ENCODE measurements at places on chromosomes 12 and 14. TPM values are rescaled to one million over a fixed set of nuclear protein-coding genes. Genes with fewer than 3 reads are reported as not detected.

DNA sequence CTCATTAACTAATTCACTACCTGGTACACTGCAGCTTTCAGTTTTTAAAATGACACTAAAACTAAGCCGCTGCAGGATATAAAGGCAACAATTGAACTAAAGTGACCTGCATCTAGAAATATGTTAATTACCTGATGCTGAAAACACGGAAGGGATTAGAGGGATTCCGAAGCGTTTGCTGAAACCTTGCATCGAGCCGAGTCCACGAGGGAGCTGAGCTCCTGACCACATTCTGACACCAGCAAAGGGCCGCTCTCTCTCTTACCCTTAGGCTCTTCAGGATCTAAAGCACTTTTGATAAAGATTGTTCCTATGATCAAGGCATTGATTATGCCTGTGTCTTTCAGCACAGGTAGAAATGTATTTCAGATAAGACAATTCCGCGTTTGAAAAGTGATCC is 59.5 kb upstream of the CDKN3 start:
- no peak for DNase-seq

GRCh38 chr12:28189784-28190320 is 404 bp upstream of the CCDC91 start:
- no peak for DNase-seq

Gene INSM2
- not detected for total RNA-seq

- DNase-seq, result peak; percentile 78
These were observed 33.9 kb downstream of the SLC35F4 start for GRCh38 chr14:57831981-57832380.

Gene FKBP3
- total RNA-seq, result 157 TPM

Gene RNASE3
- total RNA-seq, result not detected

- DNase-seq, result no peak
These were observed 25.0 kb downstream of the SH2B3 start for GRCh38 chr12:111430433-111431353.

DNA sequence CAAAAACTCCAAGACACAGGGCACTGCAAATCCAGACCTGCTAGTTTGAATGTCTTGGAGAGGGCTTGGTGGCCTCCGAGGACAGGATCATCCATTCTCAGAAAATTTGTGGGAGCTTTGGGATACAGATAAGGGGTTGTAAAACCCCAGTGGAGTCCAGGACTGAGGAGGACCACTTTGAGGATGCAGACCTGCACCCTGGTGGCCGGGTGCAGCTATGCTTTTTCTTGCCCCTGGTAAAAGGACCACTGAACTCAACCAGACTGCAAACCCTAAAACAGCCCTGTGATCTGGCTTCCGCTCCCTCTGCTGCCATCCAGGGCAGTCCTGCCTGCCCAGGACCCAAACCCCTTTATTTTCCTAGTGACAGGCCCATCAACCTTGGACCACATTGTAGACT is 169.5 kb upstream of the DAAM1 start:
- peak; percentile 58 for DNase-seq

Gene MDGA2
- total RNA-seq, result 2.1 TPM

DNA sequence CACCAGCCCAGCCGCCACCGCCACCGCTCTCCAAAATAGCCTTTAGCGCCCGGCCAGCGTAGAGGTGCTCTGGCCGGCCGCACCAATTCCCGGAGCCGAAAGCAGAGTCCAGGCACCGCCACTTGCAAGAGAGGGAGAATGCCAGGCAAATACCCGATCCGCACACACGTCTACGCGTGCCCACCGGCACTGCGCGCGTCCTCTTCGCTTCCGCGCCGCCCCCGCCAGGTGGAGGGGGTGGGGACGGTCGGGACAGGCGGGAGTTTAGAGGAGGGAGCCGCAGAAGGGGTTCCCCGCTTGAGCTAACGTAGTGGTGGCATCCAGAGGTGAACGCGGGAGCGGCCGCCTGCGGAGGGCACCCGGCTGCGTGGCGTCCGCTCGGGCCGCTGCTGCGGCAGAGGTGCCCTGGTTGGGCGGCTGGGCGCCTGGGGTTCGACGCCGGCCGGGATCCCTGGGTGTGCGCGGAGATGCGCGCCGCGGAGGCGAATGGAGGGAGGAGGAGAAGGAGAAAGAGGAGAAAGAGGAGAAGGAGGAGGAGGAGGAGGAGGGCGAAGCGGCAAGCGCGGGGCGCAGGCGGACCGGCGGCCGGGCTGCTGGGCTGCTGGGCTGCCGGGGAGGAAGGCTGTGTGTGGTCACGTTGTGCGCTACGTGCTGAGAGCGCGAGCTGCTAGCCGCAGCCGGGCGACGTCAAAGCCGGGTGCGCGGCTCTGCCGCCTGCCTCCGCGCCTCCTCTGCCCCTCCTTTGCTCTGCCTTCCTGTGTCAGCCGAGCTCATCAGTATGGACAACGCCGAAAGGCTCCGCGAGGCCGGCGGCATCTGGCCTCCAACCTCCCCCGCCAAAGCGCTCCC is at the start of gene MDGA2:
TSS of gene MDGA2 (minus strand) at position 140 of the 849 bp plus-strand sequence.
- peak; percentile 82 for DNase-seq

- DNase-seq, result no peak
These were observed 266.3 kb upstream of the DIO2 start for GRCh38 chr14:80477388-80478160.

DNA sequence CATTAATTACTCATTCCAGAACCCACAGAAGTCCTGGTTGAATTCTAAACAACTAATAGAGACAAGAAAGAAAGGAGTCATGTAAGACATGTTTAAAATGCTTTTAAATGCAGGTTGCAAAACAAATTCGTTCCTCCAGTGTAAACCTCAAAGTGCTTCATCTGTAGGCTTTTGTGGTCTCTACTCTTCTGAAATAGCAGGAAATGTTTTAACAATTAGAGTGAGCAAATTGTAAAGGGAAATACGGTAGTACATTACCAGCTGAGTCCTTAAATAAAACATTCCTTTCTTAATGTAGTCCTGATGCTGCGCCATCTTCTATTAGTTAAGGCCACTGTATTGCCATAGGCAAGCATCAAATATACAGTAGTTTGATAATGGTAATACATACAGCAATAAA is 1934.2 kb upstream of the SEL1L start:
- DNase-seq, result no peak

- DNase-seq, result no peak
These were observed 1.8 kb downstream of the GALNT9 start for GRCh38 chr12:132327336-132328171.

Data from H9 (cell line).